ENCODE measurements at places on chromosomes 6 and 20.

- no peak for DNase-seq
Measured at GRCh38 chr20:48066851-48067250, 281.6 kb upstream of the SULF2 start.

DNA sequence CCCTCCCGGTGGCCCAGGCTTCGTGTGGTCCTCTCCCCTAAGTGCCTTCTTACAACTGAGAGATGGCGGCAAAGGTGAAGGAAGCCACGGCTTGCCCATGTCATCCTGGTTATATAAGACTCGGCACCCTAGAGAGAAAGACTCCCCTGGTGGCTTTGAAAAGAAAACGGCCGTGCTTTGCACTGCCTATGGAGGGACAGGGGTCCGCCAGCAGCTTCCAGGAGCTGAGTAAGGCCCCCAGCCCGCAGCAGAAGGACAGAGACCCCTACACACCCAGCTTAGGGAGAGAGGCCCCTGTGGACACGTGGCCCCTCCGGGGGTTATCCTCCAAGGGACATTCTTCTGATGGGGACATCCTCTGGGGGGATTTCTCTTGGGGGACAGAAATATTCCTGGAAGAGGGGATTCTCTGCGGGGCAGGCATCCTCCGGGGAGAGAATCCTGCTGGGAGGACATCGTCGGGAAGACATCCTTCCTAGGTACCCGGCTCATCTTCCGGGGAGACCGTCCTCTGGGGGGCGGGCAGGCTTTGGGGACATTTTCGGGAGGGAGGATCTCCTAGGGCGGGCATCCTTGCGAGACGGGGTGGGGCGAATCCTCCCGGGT, 511 bp upstream of the OGFR start:
- DNase-seq: no peak

DNA sequence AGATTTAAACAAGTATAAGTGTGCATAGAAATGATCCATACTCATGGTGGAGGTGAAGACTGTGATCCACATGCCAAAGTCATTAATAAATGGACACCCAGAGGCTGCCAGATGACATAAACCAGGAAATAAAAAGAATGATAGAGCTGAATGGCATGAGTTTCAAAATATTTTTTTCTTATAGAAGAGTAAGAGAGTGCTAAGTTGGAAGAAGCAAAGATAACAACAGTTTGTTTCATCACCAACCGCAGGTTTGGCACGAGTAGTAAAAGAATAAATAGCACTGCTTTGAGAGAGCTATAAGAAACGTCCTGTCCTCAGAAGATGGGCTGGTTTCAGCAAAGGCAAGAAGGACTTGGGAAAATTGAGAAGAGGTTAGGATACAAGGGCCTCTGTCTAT, 246.9 kb downstream of the UBE3D start:
- DNase-seq: no peak

- DNase-seq: no peak
Measured at GRCh38 chr6:130537447-130537846, 171.6 kb downstream of the TMEM200A start.

GRCh38 chr6:152176268-152176667, 368.8 kb downstream of the ESR1 start:
- no peak for DNase-seq

DNA sequence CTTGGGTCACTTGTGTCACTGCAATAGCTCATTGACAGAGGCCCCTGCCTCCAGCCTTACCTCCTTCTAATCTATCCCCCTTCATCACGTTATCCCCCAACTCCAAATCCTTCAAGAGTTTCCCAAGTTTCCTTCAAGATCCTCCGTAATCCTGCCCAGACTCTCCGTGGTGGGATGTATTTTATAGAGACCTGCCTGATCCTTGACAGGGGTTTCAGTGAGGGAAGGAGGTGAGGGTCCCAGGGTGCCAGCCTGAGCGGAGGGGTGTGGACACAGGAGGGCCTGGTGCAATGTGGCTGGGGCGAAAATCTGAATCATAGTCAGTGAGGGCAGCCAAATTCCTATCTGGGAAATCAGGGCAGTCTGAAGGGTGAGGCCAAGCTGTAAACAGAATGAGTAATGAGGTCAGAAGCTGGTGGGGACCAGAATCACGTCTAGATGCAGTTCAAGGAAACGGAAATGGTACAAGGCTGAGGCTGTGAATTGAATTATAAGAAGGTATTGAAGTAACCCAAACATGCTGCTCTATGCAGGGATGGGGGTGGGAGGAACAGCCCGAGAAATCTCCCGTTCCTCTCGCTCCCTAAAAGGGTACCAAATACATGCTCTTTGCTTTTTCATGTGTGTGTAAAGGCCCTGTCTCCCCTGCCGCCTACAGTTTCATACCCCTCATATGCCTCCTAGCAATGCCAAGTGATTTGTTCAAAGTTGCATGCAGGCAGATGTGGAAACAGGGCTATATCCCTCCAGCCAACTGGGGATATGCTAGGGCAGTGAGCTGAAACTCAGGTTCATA, 35.4 kb upstream of the PIM1 start:
- DNase-seq: no peak

- DNase-seq: no peak
Measured at GRCh38 chr20:62429455-62430310, 2.3 kb upstream of the RBBP8NL start.

DNA sequence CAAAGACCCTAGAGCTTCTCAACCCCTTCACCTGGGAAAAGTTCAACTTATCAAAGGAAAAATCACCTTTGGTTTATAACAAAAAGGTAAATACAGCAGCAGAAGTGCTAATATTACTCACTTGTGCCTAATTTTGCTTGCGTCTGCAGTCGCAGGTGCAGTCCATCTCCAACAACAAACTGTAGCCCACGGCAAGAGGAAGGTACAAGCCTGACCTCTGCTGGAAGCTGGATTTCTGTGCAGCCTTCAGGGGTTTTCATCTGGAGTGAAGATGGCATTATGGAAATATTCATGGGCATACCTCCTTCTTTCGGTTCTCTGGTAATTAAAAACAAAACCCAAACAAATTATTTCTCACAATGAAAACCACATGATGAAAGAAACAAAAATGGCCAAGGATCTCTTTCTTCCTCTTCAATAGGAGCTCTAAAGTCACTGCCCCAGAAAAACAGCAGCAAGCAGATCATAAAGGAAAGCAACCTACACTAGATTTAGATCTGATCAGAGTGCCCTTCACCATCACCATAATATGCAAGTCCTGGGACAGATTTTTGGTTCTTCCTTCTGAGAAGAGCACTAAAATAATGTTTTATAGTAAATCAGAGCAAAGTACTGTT, 7.8 kb downstream of the UBE3D start:
- DNase-seq: no peak

- no peak for DNase-seq
Measured at GRCh38 chr6:158356586-158357546, 44.6 kb downstream of the TULP4 start.

DNA sequence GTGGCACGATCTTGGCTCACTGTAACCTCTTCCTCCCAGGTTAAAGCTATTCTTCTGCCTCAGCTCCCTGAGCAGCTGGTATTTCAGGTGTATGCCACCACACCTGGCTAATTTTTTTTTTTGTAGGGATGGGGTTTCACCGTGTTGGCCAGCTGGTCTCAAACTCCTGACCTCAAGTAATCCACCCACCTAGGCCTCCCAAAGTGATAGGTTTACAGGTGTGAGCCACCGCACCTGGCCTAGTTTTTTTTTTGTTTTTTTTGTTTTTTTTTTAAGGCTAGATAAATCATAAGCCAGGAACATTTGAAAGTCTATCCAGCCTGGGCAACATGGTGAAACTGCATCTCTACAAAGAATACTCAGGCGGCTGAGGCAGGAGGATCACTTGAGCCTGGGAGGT, 10.9 kb downstream of the RRP36 start:
- DNase-seq: no peak

DNA sequence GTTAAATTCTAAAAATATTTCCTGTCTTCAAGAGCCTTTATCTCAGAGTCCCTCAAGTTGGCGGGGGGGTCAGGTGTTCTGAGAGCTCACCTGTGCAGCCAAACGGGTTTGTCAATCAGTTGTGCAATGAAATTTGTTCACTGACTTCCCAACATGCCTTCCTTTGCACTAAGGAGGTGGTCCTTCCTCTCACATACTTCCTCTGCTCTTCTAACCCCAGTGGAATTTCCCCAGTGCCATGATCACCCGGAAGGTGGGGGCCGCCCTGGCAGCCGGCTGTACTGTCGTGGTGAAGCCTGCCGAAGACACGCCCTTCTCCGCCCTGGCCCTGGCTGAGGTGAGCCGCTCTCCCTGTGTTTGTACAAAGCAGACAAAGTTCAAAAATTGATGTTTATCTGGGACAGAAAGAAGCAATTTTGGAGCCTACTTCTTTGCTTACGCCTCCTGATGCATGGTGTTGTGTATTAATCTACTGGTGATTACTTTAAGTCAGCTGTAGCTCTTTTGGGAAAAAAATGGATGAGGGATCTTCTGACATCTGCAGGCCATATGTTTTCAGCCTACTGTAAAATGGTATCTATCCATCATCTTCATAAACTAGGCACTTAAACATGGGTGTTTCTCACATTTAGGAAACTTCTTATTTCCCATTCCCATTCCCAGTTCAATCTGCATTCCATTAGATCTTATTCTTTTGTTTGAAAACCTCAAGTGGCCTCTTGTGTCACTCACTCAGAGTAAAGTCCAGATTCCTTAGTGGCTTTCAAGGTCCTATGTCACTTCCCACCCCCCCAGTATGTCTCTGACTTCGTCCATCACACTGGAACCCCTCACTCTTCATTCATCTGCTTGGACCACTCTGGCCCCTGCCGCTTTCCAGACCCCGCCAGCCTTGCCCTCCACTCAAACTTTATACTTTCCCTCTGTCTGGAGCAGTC, 10.1 kb downstream of the ALDH5A1 start:
- no peak for DNase-seq

DNA sequence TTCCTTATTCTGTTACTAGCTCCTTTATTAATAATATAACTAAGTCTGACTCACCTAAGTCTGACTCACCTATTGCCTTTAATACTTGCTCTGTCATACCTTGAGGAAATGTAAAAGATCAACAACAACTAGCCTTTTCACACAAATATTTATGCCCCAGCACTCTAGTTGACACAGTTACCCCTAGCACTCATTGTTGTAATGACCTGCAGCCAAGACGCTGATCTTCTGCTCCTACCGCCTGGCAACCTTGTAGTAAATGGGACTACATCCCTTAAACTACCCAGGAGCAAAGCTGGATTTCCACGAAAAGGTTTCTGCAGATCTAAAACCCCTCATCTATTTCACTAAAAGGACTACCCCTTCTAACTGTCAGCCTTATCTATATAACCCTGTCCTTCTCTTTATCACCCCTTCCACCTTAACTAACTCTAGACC, 90.0 kb downstream of the PLG start:
- no peak for DNase-seq
